NCI-H226 (cell line): ENCODE measurements at places on chromosomes 16 and 17.

- DNase-seq = peak; percentile 14
Measured at GRCh38 chr16:52912565-52913173, 140.0 kb downstream of the CHD9NB start.

DNA sequence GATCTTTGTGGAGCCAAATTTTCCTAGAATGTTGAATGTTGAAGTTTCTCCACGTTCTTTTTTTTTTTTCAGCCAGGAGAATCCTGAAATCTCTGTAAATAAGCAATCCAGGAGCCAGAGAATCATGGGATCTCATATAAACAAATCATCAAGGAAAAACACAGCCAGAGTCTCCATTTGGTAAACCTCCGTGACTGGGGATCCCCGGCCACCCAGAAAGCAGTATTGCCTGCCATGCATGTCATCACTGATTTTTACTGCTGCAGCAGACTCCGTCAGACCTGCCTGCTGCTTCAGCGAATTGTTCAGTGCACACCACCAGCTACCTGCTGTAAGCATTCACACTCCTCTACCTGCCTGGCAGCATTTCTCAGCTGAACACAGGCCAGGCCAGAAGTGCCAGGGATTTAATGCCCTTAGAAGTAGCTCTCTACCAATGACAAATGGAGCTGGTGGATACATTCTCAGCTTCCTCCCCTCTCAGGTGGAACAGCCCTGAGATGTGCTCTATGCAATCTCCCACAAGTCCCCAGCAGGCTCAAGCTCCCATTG, 158.6 kb downstream of the CYLD start:
- DNase-seq = no peak

- no peak for DNase-seq
Measured at GRCh38 chr17:10121971-10122707, 76.3 kb downstream of the GAS7 start.

- no peak for DNase-seq
Measured at GRCh38 chr16:29729116-29729521, 16.7 kb downstream of the C16orf54 start.

GRCh38 chr16:12354296-12354833, 377.8 kb downstream of the SNX29 start:
- DNase-seq = no peak

DNA sequence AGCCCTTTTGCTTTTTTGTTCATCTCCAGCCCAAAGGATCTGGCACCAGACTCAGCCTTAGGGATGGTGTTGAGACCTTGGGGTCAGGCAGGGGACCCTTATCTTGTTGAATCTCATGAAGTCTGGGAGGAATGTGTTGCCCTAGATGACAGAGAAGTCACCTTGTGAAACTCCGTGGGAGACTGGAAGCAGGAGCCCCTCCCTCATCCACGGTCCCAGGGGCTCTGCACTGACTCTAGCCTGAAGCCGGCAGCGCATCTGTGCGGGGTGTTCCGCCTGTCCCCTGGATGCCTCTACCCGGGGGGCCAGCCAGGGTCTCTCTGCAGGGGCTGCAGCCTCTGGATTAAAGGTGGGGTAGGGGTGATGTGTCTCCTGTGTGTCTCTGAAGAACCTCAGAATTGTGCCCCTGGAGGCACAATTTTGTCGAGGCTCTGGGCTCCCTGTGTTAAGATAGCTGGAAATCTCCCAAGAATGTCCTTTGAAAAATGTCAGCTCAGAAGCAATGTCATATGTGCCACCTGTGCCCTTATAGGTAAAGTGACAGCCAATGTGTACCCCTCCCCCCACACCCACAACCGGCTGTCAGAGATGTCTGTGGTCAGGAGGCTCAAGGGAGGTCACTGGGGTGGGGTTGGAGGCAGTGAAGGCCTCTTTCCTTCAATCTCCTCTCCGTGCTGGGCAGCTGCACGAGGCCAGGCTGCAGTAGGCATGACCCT, 32.1 kb upstream of the CDC42EP4 start:
- DNase-seq = no peak

DNA sequence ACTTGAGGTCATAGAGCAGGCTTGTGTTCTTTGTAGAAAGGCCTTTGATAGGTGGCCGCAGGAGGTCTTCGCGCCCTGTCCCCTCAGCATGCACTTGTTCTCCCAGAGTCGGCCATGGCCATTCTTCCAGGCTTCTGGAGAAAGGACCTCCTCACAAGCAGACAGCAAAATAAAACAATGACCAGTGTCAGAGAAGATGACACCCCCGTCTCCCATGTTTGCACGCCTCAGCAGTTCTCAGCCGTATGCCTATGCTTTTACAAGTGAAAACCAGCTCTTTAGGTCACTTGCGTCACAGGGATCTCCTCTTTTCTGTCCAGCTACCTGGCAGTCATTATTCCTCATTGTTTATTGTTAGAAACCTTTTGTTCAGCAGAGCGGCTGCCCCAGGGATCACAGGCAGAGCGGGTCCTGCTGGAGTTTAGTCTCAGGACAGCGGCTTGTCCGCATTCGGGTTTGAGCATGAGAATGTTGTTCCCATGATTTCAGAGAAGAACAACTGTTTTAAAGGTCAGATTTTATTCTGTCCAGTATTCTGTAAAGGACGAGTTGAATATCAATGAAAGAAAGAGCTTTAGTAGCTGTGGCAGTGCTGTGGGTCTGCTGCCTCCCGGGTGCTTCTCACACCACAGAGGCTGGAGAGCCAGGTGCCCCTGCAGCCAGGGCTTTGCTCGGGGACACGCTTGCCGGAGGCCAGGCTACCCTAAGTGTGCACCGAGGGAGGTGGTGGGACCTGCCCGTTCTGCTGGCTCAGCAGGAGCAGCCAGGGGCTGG, 123.9 kb downstream of the RPTOR start:
- no peak for DNase-seq

DNA sequence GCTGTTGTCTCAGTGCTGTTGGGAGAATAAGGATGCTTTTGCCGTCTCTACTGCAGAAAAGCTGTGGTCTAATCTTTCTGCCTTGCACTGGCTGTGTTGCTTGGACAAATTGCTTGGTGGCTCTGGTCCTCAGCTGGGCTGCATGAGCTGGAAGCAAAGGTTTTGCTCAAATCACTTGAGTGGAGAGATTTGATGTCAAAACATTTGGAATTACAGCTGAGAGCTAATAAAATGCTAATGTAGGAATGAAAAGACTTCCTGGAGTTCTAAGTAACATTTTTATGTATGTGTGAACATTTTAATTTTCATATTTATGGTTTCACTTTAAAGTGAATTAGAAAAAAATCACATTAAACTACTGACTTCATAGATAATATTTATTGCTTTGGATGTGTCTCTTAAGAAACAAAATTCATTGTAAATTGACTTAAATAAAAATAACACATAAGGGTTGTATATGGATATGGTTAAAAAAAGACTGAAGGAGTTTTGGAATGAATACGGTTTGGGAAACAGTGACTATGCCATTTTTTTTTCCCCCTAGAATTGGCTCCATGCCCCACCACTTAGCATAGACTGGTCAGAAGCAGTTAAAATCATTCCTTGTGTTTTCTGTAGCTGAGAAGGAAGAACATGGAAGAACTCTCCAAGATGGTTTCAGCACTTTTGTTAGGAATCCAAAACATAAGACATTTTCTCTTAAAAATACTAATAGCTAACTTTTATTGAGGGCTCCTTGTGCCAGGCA, 39.2 kb upstream of the FAM20A start:
- DNase-seq = no peak

- no peak for DNase-seq
Measured at GRCh38 chr17:372157-373152, 19.8 kb upstream of the RPH3AL start.

- no peak for DNase-seq
Measured at GRCh38 chr16:68519225-68519745, 19.8 kb upstream of the ZFP90 start.

DNA sequence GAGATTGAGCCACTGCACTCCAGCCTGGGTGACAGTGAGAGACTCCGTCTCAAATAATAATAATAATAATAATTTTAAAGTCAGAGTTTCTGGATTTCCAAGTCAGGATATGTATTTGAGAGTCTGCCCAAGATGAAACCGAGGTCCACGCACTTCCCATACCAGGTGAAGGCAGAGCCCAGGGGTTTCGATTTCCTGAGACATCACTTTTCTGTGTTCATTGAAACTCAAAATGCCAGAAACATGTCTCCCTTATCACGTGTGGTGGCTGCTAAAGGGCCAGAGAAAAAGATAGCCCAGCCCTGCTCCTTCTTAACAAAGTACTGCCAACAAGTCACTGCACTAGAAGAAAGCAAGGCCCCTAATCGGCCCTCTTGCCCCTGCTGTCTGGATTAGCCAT, 9.8 kb upstream of the RNF157 start:
- no peak for DNase-seq

DNA sequence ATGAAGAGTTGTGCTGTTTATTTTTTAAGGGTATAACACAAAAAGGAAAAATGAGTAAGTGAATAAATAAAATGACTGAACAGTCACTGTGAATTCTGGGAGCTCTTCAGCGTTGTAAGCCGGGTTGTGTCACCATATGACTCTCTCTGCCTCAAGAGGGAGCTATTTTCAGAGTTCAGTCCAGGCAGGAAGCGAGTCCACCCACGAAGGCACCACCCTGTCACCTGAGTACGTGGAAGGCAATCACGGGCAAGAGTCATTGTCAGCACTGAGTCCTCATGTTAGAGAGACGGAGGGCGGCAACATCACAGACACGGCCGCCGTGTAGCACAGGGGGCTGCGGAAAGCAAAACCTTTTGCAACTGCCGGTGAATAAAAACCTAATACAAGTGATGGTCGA, 227.6 kb downstream of the UTP18 start:
- no peak for DNase-seq

DNA sequence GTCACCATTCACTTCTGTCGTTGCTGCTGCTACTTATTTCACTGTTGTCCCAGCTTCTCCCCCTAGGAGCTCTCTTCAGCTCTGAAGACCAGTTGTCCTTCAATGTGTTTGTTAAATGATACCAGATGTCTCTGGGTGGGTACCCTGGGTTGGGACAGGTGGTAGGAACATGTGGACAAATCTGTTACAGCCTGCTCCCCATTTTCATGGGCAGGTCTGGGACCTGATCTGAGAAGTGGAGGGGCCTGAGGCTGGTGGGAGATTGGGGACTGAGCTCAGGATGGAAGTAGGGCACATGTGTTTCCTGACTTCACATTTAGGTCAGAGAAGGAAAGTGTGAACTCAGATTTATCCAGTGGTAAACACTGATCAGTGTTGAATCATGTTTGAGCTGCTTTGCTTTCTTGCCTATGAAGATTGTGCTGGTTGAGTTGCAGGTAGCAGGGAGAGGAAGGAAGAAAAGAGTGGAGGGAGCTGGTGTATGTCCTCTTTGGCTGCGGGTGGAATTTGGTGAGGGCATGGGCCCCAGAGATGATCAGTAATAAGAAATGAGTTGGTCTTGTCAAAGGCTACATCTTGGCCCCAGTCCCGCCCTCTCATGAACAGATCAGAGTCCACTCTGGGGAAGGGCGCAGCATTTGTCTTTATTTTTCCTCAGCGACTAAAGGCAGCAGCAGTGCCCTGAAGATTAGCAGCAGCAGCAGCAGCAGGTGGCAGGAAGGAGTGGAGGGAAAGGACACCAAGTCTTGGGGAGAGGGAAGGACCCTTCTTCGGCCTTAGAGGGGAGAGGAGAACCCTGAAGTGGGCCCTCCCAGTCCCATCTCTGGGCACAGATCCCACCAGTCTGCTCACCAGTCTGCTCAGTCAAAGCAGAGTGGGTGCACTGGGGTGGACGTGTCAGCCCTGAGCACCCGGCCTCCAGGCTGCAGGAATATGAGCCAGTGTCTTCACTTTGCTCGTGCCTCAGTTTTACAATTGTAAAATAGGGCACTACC, 6.1 kb upstream of the EFTUD2 start:
- DNase-seq = no peak

- DNase-seq = no peak
Measured at GRCh38 chr17:28405632-28406472, at the start of gene SLC46A1. Gene SLC46A1, minus strand, starts transcription at chr17:28406212. Its CDS starts 98 bp downstream, at chr17:28406114.

DNA sequence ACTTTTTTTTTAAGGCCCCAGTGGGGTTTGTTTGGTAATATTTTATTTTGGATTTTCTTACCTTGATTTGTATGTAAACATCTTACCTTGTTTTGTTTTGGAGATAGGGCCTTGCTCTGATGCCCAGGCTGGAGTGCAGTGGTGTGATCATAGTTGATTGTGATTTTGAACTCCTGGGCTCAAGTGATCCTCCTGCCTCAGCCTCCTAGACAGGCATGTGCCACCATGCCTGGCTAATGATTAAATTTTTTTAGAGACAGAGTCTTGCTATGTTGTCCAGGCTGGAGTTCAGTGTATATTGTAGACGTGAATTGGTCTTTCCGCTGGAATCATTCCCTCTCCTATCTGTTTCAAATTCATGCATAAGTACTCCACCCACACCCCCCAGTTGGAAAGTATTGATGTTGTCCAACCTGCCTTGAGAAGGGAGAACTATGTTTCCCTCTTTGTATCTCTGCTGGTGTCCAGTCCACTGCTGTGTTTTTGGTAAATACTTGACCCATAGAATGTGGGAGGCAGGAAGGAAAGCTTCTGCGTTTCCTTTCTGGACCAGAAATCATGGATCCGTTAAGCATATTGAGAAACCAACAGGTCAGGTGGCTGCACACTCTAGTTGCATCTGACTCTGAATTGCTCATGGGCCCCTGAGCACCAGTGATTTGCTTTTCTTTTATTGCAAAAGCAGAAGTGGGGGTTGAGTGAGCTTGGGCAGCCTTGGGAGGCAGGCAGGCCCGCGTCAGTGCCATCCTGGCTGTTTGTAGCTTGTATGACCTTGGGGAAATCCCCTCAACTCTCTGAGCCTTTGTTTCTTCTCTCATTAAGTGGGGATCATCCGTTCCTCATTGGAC, 25.0 kb downstream of the RMI2 start:
- no peak for DNase-seq

- no peak for DNase-seq
Measured at GRCh38 chr16:27312580-27313421, 973 bp upstream of the IL4R start.
